Memory B cell (primary cell): ENCODE measurements at places on chromosomes 6 and 20.

GRCh38 chr6:25489399-25489798 lies 162.6 kb upstream of the SCGN start:
- no peak for DNase-seq

GRCh38 chr6:144359783-144360182 lies 74.6 kb downstream of the UTRN start:
- H3K27ac ChIP-seq = no peak overlapping the region
- no peaks in the 10 kb centered on the region for H3K27me3 ChIP-seq
- peaks cover 10% of the 10 kb centered on the region for H3K36me3 ChIP-seq
- no peak for DNase-seq
- peaks cover 31% of the 10 kb centered on the region for H3K4me1 ChIP-seq
- H3K4me3 ChIP-seq = no peak overlapping the region

DNA sequence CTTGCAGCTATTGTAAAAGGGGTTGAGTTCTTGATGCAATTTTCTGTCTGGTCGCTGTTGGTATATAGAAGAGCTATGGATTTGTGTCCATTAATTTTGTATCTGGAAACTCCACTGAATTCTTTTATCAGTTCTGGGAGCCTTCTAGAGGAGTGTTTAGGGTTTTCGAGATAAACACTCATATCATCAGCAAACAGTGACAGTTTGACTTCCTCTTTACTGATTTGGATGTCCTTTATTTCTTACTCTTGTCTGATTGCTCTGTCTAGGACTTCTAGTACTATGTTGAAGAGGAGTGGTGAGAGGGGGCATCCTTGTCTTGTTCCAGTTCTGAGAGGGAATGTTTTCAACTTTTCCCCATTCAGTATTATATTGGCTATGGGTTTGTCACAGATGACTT lies 120.8 kb upstream of the SSTR4 start:
- H3K4me3 ChIP-seq = no peak overlapping the region
- no peaks in the 10 kb centered on the region for H3K4me1 ChIP-seq
- H3K27ac ChIP-seq = no peak overlapping the region
- peaks cover 2% of the 10 kb centered on the region for H3K27me3 ChIP-seq

GRCh38 chr20:31484001-31484400 lies 8.9 kb downstream of the REM1 start:
- H3K4me3 ChIP-seq = no peak overlapping the region
- no peak overlapping the region for H3K27ac ChIP-seq
- peaks cover 2% of the 10 kb centered on the region for H3K36me3 ChIP-seq
- DNase-seq = no peak

DNA sequence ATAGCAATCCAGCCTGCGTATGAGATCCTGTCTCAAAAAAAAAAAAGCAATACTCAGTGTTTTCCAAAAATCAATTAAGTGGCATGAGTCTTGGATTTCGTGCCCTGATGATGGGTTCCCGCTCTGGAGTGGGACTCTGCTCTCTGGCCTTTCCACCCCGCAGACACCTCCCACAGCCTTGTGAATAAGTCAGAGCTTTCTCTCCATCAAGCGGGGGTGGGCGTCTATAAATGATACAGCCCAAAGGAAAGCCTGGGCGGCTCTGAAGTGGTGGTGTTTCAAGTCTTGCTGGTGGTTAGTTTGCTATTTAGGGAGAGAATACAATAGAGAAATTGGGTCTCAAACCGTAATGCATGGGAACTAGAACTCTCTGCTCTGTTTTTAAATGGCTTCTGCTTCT lies 52.5 kb upstream of the TAGAP start:
- peaks cover 45% of the 10 kb centered on the region for H3K4me1 ChIP-seq
- DNase-seq = no peak
- H3K27ac ChIP-seq = peak overlapping the region; percentile 99
- no peaks in the 10 kb centered on the region for H3K27me3 ChIP-seq
- no peak overlapping the region for H3K4me3 ChIP-seq
- H3K36me3 ChIP-seq = no peaks in the 10 kb centered on the region

GRCh38 chr20:44540834-44541233 lies 19.0 kb upstream of the SERINC3 start:
- H3K27me3 ChIP-seq = no peaks in the 10 kb centered on the region
- H3K4me1 ChIP-seq = peaks cover 3% of the 10 kb centered on the region
- no peak for DNase-seq
- H3K4me3 ChIP-seq = no peak overlapping the region
- H3K36me3 ChIP-seq = no peaks in the 10 kb centered on the region

GRCh38 chr20:34915131-34915530 lies 38.7 kb downstream of the ACSS2 start:
- no peaks in the 10 kb centered on the region for H3K4me1 ChIP-seq
- H3K36me3 ChIP-seq = peaks cover 14% of the 10 kb centered on the region

GRCh38 chr20:46357030-46357514 lies 48.8 kb upstream of the CDH22 start:
- H3K4me1 ChIP-seq = peaks cover 32% of the 10 kb centered on the region
- peak overlapping the region; percentile 73 for H3K27ac ChIP-seq
- peaks cover 14% of the 10 kb centered on the region for H3K36me3 ChIP-seq
- no peak for DNase-seq
- no peaks in the 10 kb centered on the region for H3K27me3 ChIP-seq

DNA sequence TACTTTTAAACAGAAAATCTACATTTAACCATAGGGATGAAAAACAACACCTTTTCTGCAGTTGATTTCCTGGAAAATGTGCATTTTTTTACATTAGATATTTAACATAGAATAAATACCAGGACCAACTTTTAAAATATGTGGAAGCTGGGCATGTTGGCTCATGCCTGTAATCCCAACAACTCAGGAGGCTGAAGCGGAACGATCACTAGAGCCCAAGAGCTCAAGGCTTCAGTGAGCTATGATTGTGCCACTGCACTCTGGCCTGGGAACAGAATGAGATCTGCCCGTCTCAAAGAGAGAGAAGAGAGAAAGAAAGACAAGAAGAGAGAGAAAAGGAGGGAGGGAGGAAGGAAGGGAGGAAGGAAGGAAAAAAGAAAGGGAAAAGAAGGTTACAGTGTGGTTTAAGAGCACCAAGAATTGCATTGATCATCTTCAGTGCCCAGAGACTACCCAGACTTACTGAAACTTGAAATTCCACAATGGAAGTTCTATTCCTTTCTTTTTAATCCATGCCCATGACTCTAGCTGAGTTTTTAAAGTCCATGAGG lies 189.4 kb upstream of the ARID1B start:
- no peak for DNase-seq
- no peaks in the 10 kb centered on the region for H3K4me1 ChIP-seq
- H3K4me3 ChIP-seq = no peak overlapping the region

DNA sequence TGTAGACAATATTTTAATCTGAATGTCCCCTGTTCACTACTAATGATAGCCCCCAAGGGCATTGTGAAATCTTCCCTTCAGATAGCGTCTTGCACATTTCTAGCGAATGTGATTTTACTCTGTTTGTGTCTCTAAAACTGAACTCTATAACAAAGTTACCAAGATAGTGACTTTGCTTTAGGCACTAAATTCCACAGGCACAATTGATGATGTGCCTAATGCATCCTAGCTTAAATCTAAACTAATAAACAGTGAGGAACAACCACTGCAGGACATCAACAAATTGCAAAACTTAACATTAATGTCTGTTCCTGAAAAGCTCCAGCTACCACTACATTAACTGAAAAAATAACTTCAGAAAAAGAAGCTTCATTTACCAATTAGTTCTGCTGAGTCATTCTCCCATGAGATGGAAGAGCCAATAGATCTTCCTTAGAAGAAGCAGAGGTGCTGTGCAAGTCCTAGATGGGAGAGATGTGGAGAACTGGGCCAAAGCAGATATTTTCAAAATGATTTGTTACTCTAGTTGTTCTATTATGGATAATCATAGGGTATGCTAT lies 1065.0 kb downstream of the EPHA7 start:
- H3K4me3 ChIP-seq = no peak overlapping the region
- H3K36me3 ChIP-seq = no peaks in the 10 kb centered on the region
- H3K27ac ChIP-seq = no peak overlapping the region
- H3K27me3 ChIP-seq = no peaks in the 10 kb centered on the region
- DNase-seq = no peak

- H3K4me1 ChIP-seq = no peaks in the 10 kb centered on the region
- no peaks in the 10 kb centered on the region for H3K27me3 ChIP-seq
- no peak overlapping the region for H3K4me3 ChIP-seq
- H3K27ac ChIP-seq = no peak overlapping the region
- DNase-seq = no peak
Measured at GRCh38 chr20:8815208-8815607, 253.7 kb upstream of the PLCB4 start.

DNA sequence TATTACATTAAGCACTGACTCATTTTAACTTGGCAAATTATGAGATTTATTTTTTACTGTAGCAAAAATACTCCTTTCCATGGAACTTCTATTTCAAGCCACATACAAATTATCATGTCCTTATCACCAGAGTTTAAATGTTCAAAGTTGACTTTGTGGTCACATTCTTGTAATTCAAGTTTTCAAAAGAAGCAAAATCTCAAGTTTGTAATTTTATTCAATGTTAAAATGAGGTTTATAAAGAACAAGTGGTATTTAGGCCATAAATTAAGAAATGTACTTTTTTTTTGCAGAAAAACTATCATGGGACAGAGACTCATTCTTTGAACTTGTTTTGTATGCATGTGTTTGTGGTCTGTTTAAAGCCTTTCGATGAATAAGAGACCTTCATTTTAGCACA lies 811.5 kb downstream of the TENT5A start:
- H3K27ac ChIP-seq = no peak overlapping the region
- DNase-seq = no peak
- no peak overlapping the region for H3K4me3 ChIP-seq
- no peaks in the 10 kb centered on the region for H3K36me3 ChIP-seq
- H3K4me1 ChIP-seq = no peaks in the 10 kb centered on the region
- H3K27me3 ChIP-seq = no peaks in the 10 kb centered on the region

GRCh38 chr6:127818149-127818548 lies 82.7 kb downstream of the THEMIS start:
- H3K27me3 ChIP-seq = no peaks in the 10 kb centered on the region
- H3K4me1 ChIP-seq = no peaks in the 10 kb centered on the region
- H3K4me3 ChIP-seq = no peak overlapping the region
- H3K27ac ChIP-seq = no peak overlapping the region

GRCh38 chr6:6333501-6333900 lies 13.0 kb upstream of the F13A1 start:
- H3K27me3 ChIP-seq = peaks cover 2% of the 10 kb centered on the region
- DNase-seq = no peak
- no peaks in the 10 kb centered on the region for H3K36me3 ChIP-seq
- peaks cover 28% of the 10 kb centered on the region for H3K4me1 ChIP-seq
- no peak overlapping the region for H3K27ac ChIP-seq
- H3K4me3 ChIP-seq = no peak overlapping the region

GRCh38 chr20:41619360-41620100 lies 1.4 kb upstream of the CHD6 start:
- DNase-seq = no peak
- H3K36me3 ChIP-seq = no peaks in the 10 kb centered on the region

DNA sequence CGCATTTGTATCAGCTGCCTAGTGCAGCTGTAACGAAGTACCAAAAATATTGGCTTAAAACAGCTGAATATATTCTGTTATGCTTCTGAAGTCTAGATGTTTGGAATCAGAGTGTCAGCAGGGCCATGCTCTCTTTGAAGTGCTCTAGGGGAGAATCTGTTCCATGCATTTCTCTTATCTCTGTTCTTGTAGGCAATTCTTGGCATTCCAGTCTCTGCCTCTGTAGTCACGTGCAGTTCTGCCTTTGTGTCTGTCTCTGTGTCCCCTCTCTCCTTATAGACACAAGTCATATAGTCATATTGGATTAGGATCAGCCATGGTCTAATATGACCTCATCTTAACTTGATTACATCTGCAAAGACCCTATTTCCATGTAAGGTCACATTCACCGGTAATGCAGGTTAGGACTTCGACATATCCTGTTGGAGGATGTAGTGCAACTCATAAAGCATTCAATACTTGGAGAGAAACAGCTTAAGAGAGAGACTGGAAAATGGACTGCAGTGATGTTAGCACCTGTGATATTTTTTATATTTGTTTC lies 18.6 kb downstream of the FAM83B start:
- DNase-seq = no peak
- no peak overlapping the region for H3K4me3 ChIP-seq
- no peak overlapping the region for H3K27ac ChIP-seq
- no peaks in the 10 kb centered on the region for H3K4me1 ChIP-seq

DNA sequence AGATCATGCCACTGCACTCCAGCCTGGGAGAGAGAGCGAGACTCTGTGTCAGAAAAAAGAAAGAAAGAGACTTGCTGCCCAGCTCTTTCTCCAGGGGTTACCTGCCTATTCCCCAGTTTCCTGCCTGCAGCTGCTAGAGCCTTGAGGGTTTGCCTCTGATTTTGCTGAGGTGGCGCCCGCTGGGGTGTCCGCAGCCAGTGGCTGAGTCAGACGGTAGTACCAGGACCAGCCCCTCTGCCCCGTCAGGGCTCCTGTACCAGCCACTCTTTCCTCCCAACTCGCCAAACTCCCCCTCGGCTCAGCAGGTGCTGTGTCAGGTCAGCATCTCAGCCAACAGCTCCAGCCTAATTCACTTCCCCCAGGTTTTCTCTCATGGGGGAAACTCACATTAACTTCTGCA lies 7.4 kb upstream of the LSM14B start:
- peaks cover 9% of the 10 kb centered on the region for H3K36me3 ChIP-seq
- peaks cover 2% of the 10 kb centered on the region for H3K4me1 ChIP-seq
- H3K4me3 ChIP-seq = no peak overlapping the region
- H3K27me3 ChIP-seq = peaks cover 2% of the 10 kb centered on the region

DNA sequence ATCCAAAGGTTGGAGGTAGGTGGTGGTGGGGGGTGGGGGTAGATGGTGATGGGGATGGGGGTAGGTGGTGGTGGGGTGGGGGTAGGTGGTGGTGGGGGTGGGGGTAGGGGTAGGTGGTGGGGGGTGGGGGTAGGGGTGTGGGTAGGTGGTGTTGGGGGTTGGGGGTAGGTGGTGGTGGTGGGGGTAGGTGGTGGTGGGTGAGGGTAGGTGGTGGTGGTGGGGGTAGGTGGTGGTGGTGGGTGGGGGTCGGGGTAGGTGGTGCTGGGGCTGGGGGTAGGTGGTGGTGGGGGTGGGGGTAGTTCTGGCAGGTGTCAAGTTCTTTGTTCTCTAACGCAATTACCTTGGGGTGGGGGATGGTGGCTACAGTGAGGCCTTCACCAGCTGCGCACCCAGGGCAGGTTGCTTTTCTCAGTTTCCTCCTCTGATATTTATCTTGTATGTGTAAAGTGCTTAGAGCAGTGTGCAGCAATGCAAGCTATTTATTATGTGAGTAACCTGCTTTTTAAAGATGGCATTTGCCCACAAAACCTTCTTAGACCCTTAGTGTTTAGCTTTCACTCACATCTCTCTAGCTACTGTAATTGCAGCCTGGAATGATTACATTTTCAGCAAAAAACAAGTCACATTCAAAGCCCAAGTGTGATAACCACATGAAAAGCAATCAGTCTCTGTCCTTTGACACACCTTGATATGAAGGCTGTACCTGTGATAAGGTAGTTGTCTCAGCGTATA lies 8.2 kb upstream of the CCDC167 start:
- no peak overlapping the region for H3K4me3 ChIP-seq
- no peak for DNase-seq
